ENCODE measurements at places on chromosomes 5 and 9.
A peak's percentile ranks its signal among the peaks of the same experiment; 100 is the strongest.

- no peak for DNase-seq
These were observed 41.7 kb upstream of the ZNF354B start for GRCh38 chr5:178818094-178818493.

DNA sequence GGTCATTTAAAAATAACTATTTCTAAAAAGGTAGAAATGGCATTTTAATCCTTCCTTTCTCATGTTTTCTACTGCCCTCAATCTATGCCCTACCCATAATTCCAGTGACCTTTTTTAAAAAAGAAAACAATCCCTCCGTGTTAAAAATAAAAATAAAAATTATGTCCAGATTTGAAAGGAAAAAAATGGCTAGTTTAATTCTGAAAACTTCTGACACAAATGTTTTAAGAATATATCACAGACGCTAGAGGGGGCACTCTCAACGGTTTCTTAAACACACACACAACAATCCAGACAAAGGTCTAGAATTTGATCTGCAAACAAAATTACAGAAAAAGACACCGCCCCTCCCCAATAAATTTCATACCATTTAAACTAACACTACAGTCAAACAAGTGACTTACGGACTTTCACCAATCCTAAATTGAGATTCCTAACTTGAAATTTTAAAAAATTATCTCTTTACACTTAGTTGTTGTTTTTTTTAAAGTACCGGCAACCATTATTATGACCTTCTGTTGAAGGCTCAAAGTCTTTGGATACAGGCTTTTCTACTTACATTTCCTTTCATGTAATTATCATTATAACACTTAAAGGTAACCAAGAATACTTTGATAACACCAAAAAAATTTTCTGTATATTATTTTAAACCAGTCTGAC is 38.2 kb downstream of the CLINT1 start:
- DNase-seq = peak; percentile 26

- no peak for DNase-seq
These were observed 1116.0 kb upstream of the SEMA6A start for GRCh38 chr5:117690612-117691011.

DNA sequence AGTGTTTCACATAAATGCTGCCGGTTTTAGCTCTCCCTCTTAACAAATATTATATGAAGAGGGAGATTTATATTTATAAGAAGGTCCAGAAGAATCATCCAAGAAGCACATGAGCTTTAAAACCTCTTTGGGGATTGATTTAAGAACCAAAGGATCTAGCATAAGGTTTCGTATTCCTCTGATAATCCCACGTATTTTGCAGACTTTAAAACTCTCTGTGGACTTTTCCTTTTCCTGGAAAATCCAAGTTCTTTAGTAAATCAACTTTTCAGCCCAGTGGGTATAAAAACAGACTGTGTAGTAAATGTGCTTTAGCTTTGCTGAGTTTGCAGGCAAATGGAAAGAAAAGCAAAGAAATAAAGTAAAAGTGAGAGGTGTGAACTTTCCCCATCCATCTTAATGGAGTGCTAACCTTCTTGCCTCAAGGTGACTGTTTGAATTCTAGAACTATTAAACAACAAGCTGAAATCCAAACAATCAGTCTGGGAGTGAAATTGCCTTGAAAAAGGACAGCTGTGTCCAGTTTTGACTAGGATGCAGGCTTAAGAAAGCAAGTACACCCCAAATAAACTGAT is 363.4 kb upstream of the SLC24A2 start:
- no peak for DNase-seq

GRCh38 chr5:122221857-122222256 is 90.2 kb upstream of the SNCAIP start:
- DNase-seq = no peak

Measured in GM10248 (cell line).